ENCODE measurements at places on chromosomes 12 and 14. TPM values are rescaled to one million over a fixed set of nuclear protein-coding genes. Genes with fewer than 3 reads are reported as not detected.

The IQSEC3 gene
- total RNA-seq: not detected

DNA sequence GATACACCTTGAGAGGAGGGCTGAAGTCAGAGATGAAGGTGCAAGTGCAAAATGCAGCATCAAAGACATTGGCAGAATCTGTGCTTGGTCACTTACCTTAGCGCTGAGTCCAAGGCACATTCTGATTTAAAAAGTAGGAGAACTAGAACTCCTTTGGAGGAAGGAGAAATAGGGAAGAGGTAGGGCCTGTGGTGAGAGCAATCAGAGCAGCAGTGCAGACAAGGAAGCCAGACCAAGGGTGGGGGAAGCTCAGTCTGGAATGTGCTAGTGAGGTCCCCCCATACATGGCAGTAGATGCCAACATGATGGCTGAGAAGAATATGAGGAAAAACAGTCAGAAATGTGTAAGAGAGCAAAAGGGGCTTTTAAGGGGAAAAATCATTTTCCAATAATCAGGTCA, 206.5 kb downstream of the SSPN start:
- DNase-seq: no peak

- no peak for DNase-seq
Measured at GRCh38 chr14:92014040-92014439, 25.8 kb downstream of the TRIP11 start.

GRCh38 chr12:124686370-124687173, 119.2 kb upstream of the NCOR2 start:
- DNase-seq: peak; percentile 34

The RDH16 gene
- 0.86 TPM for total RNA-seq

DNA sequence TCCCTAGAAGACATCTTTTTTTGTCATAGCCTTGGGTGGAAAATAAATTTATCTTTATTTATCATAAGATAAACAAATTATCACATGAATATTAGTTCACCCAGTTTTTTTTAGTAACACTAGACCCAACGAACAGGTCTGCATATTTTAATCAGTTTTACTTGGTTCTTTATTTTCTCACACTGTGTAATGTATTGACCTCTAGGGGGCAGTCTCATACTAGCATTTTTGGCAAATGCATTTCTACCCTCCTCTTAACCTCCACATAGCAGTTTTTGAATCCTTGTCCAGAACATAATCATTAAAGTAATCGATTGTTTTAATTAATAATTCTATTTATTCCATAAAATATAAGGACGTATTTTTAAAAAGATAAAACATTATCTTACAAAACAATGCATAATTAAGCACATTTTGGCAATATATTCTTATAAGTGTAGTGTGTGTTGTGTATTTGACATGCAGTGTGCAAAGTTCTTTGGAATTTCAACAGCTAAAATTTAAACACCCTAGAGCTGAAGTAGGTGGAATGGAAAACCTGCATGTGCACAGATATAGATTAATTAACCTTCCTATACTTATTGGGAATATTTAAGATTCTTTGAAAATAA, 31.6 kb upstream of the PTPRQ start:
- DNase-seq: peak; percentile 72

- no peak for DNase-seq
Measured at GRCh38 chr12:59076622-59077021, 156.3 kb upstream of the LRIG3 start.

GRCh38 chr12:132026061-132026795, 76.5 kb downstream of the EP400 start:
- no peak for DNase-seq

DNA sequence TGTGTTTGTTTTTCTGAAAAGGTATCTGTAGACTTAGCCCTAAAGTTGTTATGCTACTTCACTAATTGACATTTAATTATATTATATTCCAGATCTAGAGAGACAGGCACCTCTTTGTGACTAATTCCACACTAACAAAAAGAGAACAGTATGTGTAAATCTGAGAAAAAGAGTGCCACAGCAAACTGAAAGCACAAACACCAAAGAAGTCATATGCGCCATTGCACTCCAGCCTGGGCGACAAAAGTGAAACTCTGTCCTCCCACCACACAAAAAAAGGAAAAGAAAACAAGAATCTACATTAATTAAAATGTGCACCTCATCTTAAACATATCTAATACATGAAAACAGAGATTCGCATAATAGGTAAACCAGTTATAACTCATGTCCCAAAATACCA, 4.4 kb upstream of the CSRNP2 start:
- DNase-seq: no peak

- no peak for DNase-seq
Measured at GRCh38 chr14:79352076-79352630, 859.2 kb downstream of the DIO2 start.

DNA sequence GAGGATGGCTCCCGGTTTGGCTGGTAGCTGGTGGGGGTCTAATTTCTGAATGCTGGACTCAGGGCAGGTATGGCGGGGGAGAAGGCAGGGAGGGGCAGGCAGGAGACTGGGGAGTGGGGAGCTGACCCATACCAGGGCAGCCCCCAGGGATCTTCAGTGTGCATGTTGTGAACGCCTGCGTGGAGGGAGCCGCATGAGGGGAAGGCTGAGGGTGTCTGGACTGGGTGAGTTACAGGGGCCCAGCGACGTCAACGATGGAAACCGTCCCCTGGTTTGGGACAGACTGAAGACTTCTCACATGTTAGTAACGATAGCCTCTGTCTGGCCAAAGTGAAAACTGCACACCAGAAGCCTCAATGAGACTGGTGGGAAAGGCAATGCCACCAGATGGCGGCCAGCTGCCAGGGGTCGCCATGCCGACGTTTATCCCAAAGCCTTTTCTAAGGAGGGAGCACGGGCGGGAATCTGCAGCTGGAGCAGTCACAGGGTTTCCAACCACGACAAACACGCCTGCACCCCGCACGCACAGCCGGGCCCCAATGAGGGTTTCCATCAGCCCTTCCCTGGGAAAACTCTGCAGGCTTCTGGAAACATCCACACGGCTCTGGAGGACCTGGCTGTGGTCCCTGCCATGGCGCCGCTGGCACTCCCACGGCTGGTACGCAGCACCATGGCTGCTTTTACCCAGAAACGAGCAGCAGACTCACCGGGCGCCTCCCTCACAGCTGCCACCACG, 14.0 kb downstream of the PGAM5 start:
- DNase-seq: no peak

The GALNT8 gene
- not detected for total RNA-seq

The RBP5 gene
- total RNA-seq: not detected

The TOMM20L gene
- total RNA-seq: not detected

The COA8 gene
- 62.3 TPM for total RNA-seq

- DNase-seq: no peak
Measured at GRCh38 chr14:81068176-81068782, 112.9 kb downstream of the TSHR start.

The GDF3 gene
- not detected for total RNA-seq

The FBXW8 gene
- total RNA-seq: 12.1 TPM

GRCh38 chr14:74401504-74402241, 24.3 kb downstream of the SYNDIG1L start:
- DNase-seq: no peak

GRCh38 chr12:51846271-51846691, 2.2 kb downstream of the FIGNL2 start:
- DNase-seq: no peak

The NINJ2 gene
- not detected for total RNA-seq

The TPH2 gene
- total RNA-seq: not detected

The IL26 gene
- total RNA-seq: not detected

The NANOG gene
- total RNA-seq: not detected

Data from PC-3 (cell line).